ENCODE measurements at places on chromosomes 16 and 17. TPM values are rescaled to one million over a fixed set of nuclear protein-coding genes. Genes with fewer than 3 reads are reported as not detected.

The KRTAP4-1 gene
- total RNA-seq, result not detected

The TNFRSF17 gene
- not detected for total RNA-seq

The SRL gene
- not detected for total RNA-seq

The TP53TG3B gene
- not detected for total RNA-seq

The SPNS2 gene
- not detected for total RNA-seq

The KCNH4 gene
- not detected for total RNA-seq

The SALL1 gene
- total RNA-seq, result 1.5 TPM

The MPV17L gene
- 0.62 TPM for total RNA-seq

The ITGAL gene
- not detected for total RNA-seq

The FAM171A2 gene
- total RNA-seq, result 2.6 TPM

The ADAD2 gene
- total RNA-seq, result not detected

The NOD2 gene
- 0.49 TPM for total RNA-seq

The DHRS7C gene
- not detected for total RNA-seq

The DPH1 gene
- 22.2 TPM for total RNA-seq

The MT1G gene
- 13.4 TPM for total RNA-seq

The TIGD7 gene
- total RNA-seq, result 4.1 TPM

The DNAH9 gene
- not detected for total RNA-seq
